ENCODE measurements at places on chromosomes 4 and X. TPM values are rescaled to one million over a fixed set of nuclear protein-coding genes. Genes with fewer than 3 reads are reported as not detected.

Gene KCND1
- 3.6 TPM for total RNA-seq

Gene CCKAR
- not detected for total RNA-seq

Gene NPY1R
- total RNA-seq: 59.8 TPM

Gene PABPC1L2B
- total RNA-seq: not detected

Gene DCAF12L1
- not detected for total RNA-seq

Gene PLS3
- 88.2 TPM for total RNA-seq

Gene NMU
- 0.44 TPM for total RNA-seq

Gene AFAP1
- total RNA-seq: 42.6 TPM

Gene STPG2
- total RNA-seq: not detected

Gene ODAPH
- not detected for total RNA-seq

Gene GLRA3
- not detected for total RNA-seq

Gene IL21
- not detected for total RNA-seq

Gene GPRASP2
- total RNA-seq: 14.8 TPM

Gene RPA4
- total RNA-seq: 0.66 TPM

Gene ODAM
- total RNA-seq: not detected

Gene HOPX
- not detected for total RNA-seq

Gene F11
- 0.24 TPM for total RNA-seq

Gene GAGE2A
- not detected for total RNA-seq

Gene ENAM
- total RNA-seq: not detected

Gene JCHAIN
- not detected for total RNA-seq

Gene REELD1
- not detected for total RNA-seq

Gene PCDH11X
- total RNA-seq: 21.4 TPM

Gene RASL11B
- total RNA-seq: 0.67 TPM

Gene GPR119
- total RNA-seq: not detected

Gene PPP2R2C
- total RNA-seq: 0.20 TPM

Gene FRMD7
- total RNA-seq: not detected

Gene PASD1
- not detected for total RNA-seq

Gene FAM53A
- total RNA-seq: 3.1 TPM

Gene TASL
- not detected for total RNA-seq

Gene VMA21
- 56.1 TPM for total RNA-seq

Gene RHOXF1
- not detected for total RNA-seq

Gene TBC1D25
- total RNA-seq: 15.0 TPM

Gene FRAS1
- total RNA-seq: 0.06 TPM

Gene SPANXC
- total RNA-seq: not detected

Gene CENPVL2
- 1.5 TPM for total RNA-seq

Gene IL9R
- total RNA-seq: 0.44 TPM

Gene ERAS
- total RNA-seq: not detected

Gene RNF150
- 2.7 TPM for total RNA-seq

Gene PDGFC
- total RNA-seq: 32.6 TPM

Gene CXCL9
- not detected for total RNA-seq

Gene CSAG1
- not detected for total RNA-seq

Gene GUCY1A1
- 0.07 TPM for total RNA-seq
